Activated CD4-positive, alpha-beta T cell treated with anti-CD3 and anti-CD28 coated beads for 24 hours (primary cell): ENCODE measurements at places on chromosomes 7 and 10.

DNA sequence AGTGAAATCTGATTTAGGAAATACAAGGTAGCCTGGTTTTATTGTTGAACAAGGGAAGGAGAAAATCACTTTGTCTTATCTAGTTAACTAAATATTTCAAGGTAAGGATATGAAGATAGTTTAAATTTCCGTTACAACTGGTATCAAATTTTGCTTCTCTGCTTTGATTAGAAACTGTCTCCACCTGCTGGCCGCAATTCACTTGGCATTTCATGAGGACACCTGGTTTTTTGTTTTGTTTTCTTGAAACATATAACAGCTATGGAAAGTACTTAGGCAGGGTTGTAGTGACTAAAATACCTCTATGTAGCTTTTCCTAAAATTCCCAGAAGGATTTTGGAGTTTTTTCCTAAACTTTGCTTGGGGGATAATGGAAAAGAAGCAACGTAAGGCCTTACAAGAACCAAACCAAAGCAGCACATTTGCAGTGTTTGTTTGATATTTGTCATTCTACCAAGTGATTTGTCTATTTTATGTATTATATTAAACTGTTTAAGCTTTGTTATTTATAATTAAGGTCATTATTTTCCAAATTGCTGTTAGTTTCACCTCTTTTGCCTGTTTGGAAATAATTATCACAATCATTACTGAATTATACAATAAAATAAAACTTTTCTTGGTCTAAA, 73.6 kb downstream of the AHCYL2 start:
- peak; percentile 18 for DNase-seq

GRCh38 chr7:94212160-94212559, 182.5 kb upstream of the COL1A2 start:
- no peak for DNase-seq

- DNase-seq = no peak
Measured at GRCh38 chr7:35253460-35253709, 515 bp downstream of the TBX20 start.

GRCh38 chr10:108365541-108365940, 1201.0 kb upstream of the SORCS1 start:
- no peak for DNase-seq

GRCh38 chr7:28502408-28502807, 90.1 kb downstream of the CREB5 start:
- no peak for DNase-seq

DNA sequence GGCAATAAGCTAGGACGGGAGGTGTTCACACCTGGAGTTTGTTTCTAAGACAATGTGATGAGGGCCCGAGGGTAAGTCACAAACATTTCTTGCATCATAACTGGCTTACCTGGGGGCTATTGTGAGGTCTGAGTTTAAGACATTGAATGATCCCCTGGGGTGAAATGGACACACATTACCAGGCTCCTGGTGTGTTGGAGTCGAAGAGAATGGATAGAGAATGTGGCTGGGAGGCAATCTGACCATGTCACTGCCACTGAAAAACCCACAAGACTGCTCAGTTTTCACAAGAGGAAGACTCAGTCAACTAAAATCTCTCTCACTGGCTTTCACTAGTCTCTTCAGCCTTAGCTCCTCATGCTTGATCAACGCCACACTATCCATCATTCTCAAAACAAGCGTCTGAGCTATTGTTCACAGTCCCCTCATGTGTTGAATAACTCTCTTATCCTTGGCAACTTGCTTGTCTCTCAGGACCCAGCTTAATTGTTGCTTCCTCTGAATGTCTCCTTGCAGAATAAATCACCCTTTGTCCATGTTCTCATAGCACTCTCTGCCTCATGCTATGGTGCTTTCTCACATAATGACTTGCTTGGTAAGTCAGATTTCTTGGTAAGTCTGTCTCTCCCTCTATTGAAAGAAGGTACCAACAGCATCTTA, at the start of gene C10orf120:
Gene C10orf120 (minus strand): TSS at position 51 of the 660 bp plus-strand sequence. CDS start 56 bp downstream, outside the sequence.
- DNase-seq = no peak

DNA sequence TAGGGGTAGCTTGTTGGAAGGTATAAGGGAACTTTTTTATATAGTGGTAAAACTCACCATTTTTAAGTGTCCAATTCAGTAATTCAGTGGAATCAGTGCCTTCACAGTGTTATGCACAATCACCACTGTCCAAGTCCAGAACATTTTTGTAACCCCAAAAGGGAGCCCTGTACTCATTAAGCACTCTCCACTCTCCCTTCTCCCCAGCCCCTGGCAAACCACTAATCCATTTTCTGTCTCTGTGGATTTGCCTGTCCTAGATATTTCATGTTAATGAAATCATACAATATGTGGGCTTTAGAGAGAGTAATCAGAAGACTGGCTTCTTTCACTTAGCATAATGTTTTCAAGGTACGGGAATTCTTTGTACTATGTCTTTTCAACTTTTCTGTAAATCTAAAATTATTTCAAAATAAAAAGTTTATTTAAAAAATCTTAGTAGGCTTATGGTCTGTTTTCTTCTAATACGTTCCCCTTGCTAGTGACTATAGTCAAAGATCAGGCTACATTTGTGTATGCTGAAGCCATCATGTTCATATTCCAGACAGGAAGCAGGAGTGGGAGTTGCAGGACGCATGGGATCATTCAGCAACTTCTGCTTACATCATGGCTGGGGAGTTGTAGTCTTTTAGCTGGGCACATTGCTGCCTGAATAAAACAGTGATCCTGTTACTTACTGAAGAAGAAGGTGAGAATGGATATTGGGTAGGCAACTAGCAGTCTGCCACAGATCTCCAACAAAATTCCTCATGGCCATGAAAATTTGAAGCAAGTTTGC, 35.4 kb upstream of the TAX1BP1 start:
- DNase-seq = no peak

- no peak for DNase-seq
Measured at GRCh38 chr10:71045204-71045809, 156.9 kb upstream of the PCBD1 start.

DNA sequence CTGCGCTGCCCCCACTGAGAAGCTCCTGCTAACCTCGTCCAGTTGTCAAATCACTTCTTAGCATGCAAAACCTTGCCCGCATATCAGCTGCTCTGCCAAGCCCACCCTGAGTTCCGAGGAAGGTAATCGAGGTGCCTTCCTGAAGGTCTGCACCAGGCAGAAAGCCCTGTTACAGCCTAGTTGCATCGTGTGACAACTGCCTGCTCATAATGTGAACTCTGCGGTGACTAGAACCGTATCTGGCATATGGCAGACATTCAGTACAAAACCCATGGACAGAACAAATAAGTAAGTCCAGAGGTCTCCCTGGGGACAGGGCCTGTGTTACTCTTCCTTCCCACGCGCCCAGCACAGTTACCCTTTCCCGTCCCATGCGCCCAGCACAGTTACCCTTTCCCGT, 394.3 kb downstream of the DNAJB6 start:
- DNase-seq = no peak

DNA sequence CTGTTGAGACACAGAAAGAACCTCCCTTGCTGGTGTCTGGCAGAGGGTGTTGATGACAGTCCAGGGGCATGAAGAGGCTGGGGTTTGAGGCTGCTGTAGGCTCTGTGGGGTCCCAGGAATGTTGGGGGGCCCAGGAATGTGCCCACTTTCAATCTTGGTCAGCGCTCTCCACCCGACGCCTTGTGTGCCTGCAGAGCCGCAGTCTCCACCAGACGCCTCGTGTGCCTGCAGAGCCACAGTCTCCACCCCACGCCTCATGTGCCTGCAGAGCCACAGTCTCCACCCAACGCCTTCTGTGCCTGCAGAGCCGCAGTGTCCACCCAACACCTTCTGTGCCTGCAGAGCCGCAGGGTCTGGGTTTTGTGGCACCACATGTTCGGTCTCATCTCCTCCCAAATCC, 84.0 kb downstream of the ADARB2 start:
- no peak for DNase-seq

GRCh38 chr7:130838738-130839137, 104.7 kb upstream of the KLF14 start:
- DNase-seq = no peak

DNA sequence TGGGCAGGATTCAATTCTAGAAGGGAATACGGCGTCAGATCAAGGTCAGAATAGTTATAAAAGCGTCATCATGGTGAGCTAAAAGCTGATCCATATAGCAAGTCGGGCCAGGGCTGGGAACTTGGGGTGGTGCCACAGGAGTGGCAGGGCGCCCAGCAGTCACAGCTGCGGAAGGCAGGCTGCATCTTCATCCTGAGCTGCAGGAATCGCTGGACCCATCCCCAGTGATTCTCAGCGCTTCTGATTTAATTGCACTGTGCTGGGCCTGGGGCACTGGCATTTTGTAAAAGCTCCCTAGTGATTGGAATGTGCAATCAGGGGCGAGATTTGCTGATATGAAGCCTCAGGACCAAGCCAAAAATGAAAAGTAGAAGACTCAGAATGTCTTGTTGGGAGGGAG, 135.3 kb downstream of the CTTNBP2 start:
- no peak for DNase-seq
